ENCODE measurements at places on chromosomes 2 and 18.

DNA sequence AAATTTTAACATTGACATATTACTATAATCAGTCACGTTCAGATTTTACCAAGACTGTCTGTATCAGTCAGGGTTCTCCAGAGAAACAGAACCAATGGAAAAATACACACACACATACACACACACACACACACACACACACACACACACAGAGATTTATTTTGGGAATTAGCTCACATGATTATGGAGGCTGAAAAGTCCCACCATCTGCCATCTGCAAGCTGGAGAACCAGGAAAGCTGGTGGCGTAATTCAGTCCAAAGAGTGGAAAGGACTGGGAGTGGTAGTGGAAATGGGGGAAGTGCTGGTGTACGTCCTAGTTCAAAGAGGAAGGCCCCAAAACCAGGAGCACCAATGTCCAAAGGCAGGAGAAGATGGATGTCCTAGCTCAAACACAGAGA, 166.4 kb downstream of the AKAIN1 start:
- DNase-seq = no peak

- no peak for DNase-seq
Observed at GRCh38 chr2:161448431-161448830, 32.3 kb downstream of the TBR1 start.

GRCh38 chr2:182318466-182319220, 108.2 kb downstream of the PDE1A start:
- DNase-seq = no peak

GRCh38 chr2:130154773-130155765, 10.2 kb upstream of the CCDC74B start:
- DNase-seq = no peak

DNA sequence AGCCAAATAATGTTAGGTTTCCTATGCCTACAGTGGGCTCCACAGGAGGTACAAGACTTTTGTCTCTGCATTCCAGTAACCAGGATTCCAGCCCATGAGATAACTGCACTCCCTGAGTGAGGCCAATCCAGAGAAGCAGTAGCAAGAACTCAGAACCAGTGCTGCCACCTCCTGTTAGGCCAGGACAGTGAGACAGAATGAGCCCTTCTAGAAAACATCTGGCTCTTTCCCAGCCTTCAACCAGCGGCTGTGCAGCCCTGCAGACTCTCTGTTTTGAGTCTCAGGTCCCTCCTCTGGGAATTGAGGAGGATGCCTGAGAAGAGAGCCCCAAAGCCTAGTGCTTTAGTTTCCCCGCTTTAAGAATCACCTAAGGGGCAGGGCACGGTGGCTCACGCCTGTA, 44.2 kb downstream of the ARID5A start:
- DNase-seq = no peak

DNA sequence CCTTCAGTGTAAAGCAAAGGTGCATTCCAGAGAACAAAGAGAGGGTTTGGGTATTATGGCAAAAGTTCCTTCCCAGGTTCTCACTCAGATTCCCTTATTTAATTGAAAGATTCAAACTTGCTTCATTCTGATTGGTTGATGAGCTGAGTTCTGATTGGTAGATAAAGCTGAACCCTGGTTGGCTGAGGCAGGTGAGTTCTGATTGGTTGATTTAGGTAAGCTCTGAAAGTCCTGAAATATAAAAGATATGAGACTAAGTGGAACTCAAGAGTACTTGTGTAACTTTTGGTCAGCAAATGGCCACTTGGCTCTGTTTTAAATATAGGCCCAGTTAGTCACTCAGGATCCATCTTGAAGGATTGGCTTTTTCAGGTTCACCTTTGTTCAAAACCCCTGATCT, 99.8 kb upstream of the FBXO11 start:
- DNase-seq = no peak

GRCh38 chr2:222569826-222570225, 86.1 kb downstream of the FARSB start:
- DNase-seq = no peak

DNA sequence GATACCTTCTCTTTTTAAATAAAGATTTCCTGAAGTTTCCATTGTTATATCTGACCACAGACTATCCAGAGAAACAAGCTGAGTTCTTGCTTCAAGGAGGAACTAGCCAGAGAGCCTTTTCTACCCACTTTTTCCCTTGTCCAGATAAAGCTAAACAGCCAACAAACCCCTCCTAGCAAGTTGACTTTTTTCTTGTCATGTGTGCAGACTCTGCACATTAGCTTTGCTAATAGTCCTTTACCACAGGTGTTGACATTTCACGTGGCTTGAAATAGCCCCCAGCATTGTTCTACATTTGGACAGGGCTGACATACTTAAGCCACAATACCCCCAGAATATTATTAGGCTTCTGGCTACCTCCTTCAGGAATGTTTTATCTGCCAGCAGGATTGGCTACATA, 40.7 kb downstream of the PCBP1 start:
- no peak for DNase-seq

- DNase-seq = no peak
Observed at GRCh38 chr2:167579826-167580225, 667.6 kb downstream of the STK39 start.

DNA sequence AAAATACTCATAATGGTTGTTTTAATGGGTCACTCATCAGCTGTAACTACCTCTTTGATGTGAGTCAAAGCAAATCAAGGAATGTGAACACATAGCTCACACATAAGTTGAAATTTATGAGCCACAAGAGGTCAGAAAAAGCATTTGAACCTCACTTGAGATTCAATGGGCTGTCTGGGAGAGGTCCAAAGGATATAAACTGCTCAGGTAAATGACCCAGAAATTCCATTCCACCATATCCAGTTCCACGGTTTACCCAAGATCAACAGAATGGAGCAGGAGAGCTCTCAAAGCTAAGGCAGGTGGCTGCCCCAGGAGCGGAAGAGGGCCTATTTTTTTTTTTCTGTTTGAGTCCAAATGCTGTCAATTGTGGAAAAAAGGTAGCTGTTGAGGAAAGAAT, 464.1 kb downstream of the TNS1 start:
- no peak for DNase-seq

- DNase-seq = no peak
Observed at GRCh38 chr2:234494361-234495250, 2.3 kb downstream of the ARL4C start.

DNA sequence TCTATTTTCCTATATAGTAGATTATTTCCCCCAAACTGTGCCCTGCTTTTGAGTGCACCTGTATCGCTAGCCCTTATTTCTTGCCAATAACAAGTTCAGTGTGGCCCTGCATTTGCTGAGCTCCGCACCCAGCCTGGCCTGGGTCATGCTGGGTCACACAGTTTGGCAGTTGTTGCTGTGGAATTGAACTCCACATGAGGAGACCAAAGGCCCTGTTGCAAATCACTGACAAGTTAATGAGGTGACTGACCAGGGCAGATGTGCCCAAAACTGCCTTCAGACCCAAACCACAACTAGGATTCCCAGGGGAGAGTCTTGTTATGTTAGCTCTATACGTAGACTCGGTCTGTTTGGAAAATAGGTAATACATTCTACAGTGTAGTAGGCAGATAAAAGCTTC, 31.0 kb downstream of the COL4A4 start:
- no peak for DNase-seq

GRCh38 chr2:178449700-178450523, 1.1 kb downstream of the PRKRA start:
- no peak for DNase-seq

GRCh38 chr2:100963026-100963375, 39.1 kb upstream of the RPL31 start:
- no peak for DNase-seq

- DNase-seq = no peak
Observed at GRCh38 chr2:9230051-9230802, 23.6 kb downstream of the ASAP2 start.

DNA sequence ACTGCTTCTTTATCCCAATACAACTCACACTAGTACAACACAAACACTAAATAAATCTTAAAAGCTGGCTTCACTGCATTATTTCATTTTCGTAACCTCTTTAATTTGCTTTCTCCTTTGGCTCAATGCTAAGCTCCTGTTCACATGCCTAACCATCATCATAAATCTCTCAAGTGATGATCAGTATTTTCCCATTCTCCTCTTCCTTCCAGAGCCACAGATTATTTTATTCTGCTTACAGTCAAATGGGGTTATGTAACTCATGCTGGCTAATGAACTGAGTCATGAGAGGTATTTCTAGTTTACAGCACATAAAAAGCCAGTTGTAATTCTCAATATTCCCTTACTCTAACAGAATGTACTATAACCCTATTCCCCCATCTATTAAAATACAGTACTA, 350.4 kb upstream of the ZC3H15 start:
- no peak for DNase-seq

GRCh38 chr2:48984922-48985321, 169.4 kb downstream of the FSHR start:
- no peak for DNase-seq

DNA sequence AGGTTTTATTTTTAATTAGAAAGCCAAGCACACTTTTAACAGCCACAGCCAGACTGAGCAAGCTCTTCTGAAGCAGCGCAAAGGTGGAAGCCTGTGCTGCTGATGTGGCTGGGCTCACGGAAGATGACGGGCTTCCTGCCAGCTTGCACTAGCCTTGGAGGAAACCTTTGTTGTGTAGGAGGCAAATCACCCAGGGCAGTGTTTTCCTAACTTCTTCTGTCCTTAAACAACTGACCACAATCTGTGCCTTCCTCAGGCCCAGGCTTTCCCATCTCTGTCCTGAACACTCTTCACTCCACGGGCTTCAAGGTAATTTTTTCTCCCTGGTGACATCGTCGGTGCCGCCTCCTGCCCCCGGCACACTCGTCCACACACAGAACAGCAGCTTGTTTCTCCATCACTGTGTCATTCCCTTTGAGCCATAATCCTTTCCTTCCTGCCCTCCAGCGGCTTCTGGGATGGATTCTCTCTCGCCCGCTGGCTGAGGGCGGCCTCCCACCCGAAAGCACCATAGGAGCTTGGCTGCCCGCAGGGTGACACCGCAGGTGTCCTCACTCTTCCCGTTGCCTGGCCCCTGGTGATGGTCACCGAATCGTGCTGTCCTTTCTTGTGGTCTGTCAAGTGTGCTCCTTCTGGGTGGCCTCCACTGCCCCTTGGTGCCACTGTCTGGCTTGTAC, 31.1 kb upstream of the INHBB start:
- no peak for DNase-seq

- DNase-seq = no peak
Observed at GRCh38 chr2:10947005-10947440, 35.3 kb downstream of the KCNF1 start.

DNA sequence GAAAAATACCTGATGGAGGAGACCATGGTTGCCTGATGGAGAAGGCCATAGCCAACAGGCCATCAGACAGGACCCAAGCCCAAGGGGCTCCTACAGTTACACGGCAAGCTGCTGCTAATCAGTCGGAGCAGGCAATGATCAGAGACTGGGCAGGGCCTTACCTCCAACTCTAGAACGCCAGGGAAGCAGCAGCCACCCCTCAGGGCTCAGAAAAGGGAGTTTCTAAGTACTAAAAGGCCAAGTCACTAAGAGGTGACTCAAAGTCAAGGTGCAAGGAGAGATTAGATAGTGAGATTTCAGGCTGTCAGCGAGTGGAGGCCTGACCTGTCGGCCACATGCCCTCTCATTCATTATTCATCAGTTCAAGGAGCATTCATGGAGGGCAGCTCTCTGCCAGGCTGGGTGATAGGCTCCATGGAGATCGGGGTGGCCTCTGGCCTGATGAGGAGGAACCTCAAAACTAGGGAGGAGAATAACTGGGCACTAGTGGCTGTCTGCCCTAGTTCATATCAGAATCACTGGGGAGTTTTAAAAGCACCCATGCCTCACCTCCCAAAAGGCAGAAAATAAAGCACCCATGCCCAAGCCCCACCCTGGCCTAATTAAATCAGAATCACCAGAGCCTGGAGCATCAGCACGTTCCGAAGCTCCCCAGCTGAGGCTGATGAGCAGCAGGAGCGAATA, 3.6 kb downstream of the VIL1 start:
- no peak for DNase-seq

DNA sequence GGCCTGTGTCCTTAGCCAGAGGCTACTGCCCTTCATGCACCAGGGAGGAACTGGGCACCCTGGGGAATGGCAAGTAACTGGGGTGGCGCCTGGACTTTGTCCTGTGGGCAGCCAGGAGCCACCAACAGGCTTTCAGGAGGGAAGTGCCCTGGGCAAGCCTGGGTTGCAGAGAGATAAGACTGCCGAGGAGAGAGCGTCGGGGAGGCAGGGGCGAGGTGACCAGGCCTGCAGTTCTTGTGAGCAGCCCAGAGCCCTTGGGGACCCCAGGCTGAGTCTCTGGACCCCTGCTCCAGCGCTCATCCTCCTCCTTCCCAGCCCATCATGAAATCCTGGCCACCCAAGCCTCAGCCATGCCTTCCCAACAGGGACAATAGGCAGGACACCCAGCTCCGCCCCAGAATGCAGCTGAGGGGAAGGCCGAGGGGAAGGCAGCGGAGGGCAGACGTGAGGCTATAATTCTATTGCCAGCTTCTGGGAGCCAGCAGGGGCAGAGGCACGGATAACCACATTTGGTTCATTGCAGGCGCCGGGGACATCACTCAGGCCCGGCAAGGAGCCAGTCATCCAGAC, 25.1 kb downstream of the ADRA2B start:
- no peak for DNase-seq

DNA sequence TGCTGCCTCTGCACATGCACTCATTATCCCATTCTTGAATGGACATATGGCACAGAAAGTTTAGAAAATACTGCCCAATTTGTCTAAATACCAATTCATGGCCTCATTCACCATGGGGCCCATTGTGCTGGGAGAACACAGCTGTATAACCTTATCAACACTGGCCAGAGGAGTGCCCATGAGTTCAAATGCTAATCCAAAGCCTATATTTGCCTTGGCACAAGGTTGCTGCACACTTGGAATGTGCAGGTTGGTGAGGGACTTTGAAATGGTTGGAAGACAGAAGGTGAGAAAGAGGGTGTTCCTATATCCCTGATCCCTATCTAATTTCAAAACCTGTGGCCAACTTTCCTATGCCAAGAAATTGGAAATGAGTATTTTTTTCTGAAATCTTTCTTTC, 693.9 kb upstream of the ID2 start:
- DNase-seq = no peak

- no peak for DNase-seq
Observed at GRCh38 chr2:1140389-1141003, 189.8 kb downstream of the SNTG2 start.

DNA sequence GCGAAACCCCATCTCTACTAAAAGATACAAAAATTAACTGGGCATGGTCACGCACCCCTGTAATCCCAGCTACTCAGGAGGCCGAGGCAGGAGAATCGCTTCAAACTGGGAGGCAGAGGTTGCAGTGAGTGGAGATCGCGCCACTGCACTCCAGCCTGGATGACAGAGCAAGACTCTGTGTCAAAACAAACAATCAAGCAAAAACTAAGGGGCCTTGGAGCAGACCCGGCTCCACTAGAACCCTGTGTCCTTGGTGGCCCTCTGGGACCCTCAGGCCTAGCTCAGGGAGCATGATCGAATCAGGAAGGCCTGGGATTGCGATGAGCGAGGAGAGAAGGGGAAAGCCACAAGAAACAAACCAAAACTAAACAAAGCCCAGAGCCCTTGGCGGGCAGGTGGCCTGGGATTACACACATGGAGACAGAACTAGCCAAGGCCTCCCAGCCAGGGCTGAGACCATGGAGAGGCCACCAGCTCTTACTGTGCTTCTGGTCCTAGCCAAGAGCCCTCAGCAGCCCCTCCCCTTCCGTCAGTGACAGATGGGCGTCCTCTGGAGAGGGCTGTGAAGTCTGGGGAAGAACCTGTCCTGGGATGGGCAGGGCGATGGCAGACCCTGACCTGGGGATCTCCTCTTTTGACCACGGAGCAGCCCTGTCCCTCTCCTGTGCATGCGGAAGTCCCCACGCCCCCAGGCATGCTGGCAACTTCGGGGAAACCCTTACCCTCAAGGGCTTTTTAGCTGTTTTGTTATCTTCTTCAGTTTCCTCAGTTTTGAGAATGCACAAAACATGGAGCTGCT, 27.4 kb upstream of the CATIP start:
- no peak for DNase-seq

GRCh38 chr2:231361701-231362554, 33.6 kb upstream of the B3GNT7 start:
- DNase-seq = no peak

Data from esophagus squamous epithelium (tissue), 5 donors.